ENCODE measurements at places on chromosomes 12 and 14.

GRCh38 chr12:84463741-84464495, 448.7 kb downstream of the SLC6A15 start:
- H3K36me3 ChIP-seq, result no peaks in the 10 kb centered on the region
- H3K27ac ChIP-seq, result no peak overlapping the region
- no peak for DNase-seq
- no peaks in the 10 kb centered on the region for H3K27me3 ChIP-seq
- H3K4me1 ChIP-seq, result no peaks in the 10 kb centered on the region
- no peak overlapping the region for H3K4me3 ChIP-seq

DNA sequence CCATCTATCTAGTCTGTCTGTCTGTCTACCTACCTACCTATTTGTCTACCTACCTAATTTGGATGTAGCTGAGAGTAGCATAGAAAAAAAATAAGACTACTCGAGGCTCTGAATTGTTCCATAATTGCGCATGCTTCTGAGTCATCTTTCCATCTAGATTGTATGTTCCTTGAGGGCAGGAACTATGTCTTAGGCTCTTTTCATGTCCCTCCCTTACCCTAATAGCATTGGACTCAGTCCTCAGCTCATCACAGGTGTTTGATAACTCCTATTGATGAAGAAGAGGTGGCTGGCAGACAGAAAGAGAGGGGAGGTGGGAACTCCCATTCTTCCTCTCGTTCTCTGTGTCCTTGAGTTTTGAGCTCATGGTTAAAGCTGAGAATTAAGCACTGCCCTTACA, 263.7 kb downstream of the TTC6 start:
- no peaks in the 10 kb centered on the region for H3K4me1 ChIP-seq
- DNase-seq, result no peak
- no peaks in the 10 kb centered on the region for H3K36me3 ChIP-seq
- no peaks in the 10 kb centered on the region for H3K27me3 ChIP-seq
- no peak overlapping the region for H3K27ac ChIP-seq

GRCh38 chr12:61911113-61911512, 349.1 kb upstream of the USP15 start:
- H3K27me3 ChIP-seq, result no peaks in the 10 kb centered on the region
- no peaks in the 10 kb centered on the region for H3K4me1 ChIP-seq
- no peaks in the 10 kb centered on the region for H3K36me3 ChIP-seq

- no peaks in the 10 kb centered on the region for H3K36me3 ChIP-seq
These were observed 91.6 kb downstream of the DHRS2 start for GRCh38 chr14:23727566-23728335.

GRCh38 chr14:91893669-91894068, 26.3 kb upstream of the TC2N start:
- no peaks in the 10 kb centered on the region for H3K27me3 ChIP-seq
- H3K27ac ChIP-seq, result no peak overlapping the region
- no peaks in the 10 kb centered on the region for H3K36me3 ChIP-seq
- DNase-seq, result no peak
- H3K4me1 ChIP-seq, result peaks cover 40% of the 10 kb centered on the region

- H3K27ac ChIP-seq, result no peak overlapping the region
- H3K27me3 ChIP-seq, result no peaks in the 10 kb centered on the region
- peaks cover 47% of the 10 kb centered on the region for H3K4me1 ChIP-seq
These were observed 35.3 kb downstream of the MAP1LC3B2 start for GRCh38 chr12:116594325-116595038.

GRCh38 chr14:55707365-55707804, 127.4 kb downstream of the KTN1 start:
- H3K27ac ChIP-seq, result no peak overlapping the region
- DNase-seq, result no peak
- H3K36me3 ChIP-seq, result no peaks in the 10 kb centered on the region
- H3K4me1 ChIP-seq, result no peaks in the 10 kb centered on the region
- no peak overlapping the region for H3K4me3 ChIP-seq
- H3K27me3 ChIP-seq, result no peaks in the 10 kb centered on the region

DNA sequence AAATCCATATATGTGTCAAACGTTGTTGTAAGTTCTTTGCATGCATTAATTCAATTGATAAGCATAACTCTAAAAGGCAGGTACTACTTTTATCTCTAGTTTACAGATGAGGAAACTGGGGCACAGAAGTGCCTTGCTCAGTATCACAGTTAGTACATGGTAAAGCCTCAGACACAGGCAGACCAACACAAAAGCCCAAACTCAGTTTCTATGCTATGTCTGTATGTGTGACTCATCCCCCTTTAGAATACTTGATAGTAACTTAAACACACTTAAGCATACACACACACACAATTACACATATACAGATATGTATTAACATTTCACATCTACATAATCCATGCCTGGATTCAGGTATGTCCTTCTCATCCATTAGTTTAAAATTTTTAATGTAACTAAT, 88.0 kb downstream of the EPS8 start:
- peak overlapping the region; percentile 64 for H3K27ac ChIP-seq
- no peaks in the 10 kb centered on the region for H3K36me3 ChIP-seq
- DNase-seq, result no peak
- no peak overlapping the region for H3K4me3 ChIP-seq
- no peaks in the 10 kb centered on the region for H3K27me3 ChIP-seq

DNA sequence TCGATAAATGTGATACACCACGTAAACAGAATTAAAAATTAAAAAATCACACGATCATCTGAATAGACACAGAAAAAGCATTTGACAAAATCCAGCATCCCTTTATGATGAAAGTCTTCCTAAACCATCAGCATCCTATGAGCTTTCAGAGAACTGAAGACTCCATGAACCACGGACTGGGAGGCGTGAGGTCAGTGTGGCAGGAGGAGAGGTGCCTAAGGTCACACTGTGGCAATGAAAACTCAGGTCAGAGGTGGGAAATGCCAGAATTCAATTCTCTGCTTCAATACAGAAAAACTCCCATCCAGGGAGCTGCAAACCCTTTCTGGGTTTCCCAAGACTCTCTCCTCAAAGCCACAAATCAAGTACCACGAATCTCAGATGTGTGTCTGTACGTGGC, 51.6 kb downstream of the KDM2B start:
- no peak overlapping the region for H3K4me3 ChIP-seq
- H3K27ac ChIP-seq, result no peak overlapping the region
- DNase-seq, result no peak
- H3K27me3 ChIP-seq, result no peaks in the 10 kb centered on the region
- H3K4me1 ChIP-seq, result peaks cover 29% of the 10 kb centered on the region
- H3K36me3 ChIP-seq, result no peaks in the 10 kb centered on the region

GRCh38 chr12:72295744-72296143, 23.6 kb downstream of the TRHDE start:
- H3K27ac ChIP-seq, result no peak overlapping the region
- H3K4me1 ChIP-seq, result no peaks in the 10 kb centered on the region
- no peaks in the 10 kb centered on the region for H3K36me3 ChIP-seq

GRCh38 chr12:7884689-7885088, 12.0 kb upstream of the SLC2A14 start:
- H3K27ac ChIP-seq, result no peak overlapping the region
- H3K4me1 ChIP-seq, result no peaks in the 10 kb centered on the region
- no peak overlapping the region for H3K4me3 ChIP-seq
- H3K36me3 ChIP-seq, result no peaks in the 10 kb centered on the region
- H3K27me3 ChIP-seq, result no peaks in the 10 kb centered on the region

DNA sequence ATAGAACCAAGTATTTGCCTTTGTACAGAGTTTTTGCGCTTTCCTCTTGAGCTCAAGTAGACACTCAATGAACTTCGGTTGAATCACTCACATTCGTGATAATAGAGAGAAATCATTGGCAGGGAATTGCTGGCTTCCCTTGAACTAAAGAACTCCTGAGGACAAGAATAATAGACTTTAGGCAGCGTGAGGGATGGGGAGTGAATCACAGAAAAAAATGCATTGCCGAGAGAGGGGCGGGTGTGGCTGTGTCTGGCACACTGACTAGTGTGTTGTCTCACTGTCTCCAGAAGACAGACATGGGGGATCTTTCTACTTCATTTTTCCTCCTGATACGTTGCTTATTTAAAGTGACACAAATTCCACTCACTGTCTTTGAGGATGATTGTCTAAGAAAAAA, 805.2 kb downstream of the BCL11B start:
- no peak overlapping the region for H3K4me3 ChIP-seq
- no peak overlapping the region for H3K27ac ChIP-seq
- no peaks in the 10 kb centered on the region for H3K27me3 ChIP-seq
- no peak for DNase-seq

- H3K27ac ChIP-seq, result no peak overlapping the region
- no peaks in the 10 kb centered on the region for H3K27me3 ChIP-seq
- H3K36me3 ChIP-seq, result no peaks in the 10 kb centered on the region
- no peak for DNase-seq
- H3K4me3 ChIP-seq, result no peak overlapping the region
- H3K4me1 ChIP-seq, result no peaks in the 10 kb centered on the region
These were observed 56.7 kb upstream of the CHGA start for GRCh38 chr14:92866181-92866752.

DNA sequence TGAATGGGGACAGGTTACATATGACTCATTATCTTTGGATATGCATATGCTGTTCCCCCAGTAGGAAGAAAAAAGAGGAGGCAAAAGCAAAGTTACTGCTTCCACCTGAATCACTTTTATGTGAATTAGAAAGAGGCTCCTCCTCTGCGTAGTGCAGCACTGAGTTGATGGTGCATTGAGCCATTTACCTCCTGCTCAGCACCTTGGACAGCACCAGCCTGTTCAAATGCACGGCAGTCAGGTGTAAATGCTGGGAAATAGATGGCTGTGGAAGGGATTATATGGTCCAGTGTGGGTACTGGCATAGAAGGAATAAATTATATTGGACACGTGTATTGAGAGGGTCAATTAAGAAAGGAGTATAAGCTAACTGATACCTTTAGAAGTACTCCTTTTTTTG, 541.9 kb upstream of the SEL1L start:
- H3K4me1 ChIP-seq, result no peaks in the 10 kb centered on the region
- H3K27ac ChIP-seq, result no peak overlapping the region
- H3K4me3 ChIP-seq, result no peak overlapping the region
- no peak for DNase-seq
- no peaks in the 10 kb centered on the region for H3K36me3 ChIP-seq

- H3K27ac ChIP-seq, result no peak overlapping the region
- peaks cover 75% of the 10 kb centered on the region for H3K4me1 ChIP-seq
- H3K4me3 ChIP-seq, result no peak overlapping the region
- no peaks in the 10 kb centered on the region for H3K36me3 ChIP-seq
- no peak for DNase-seq
These were observed 28.2 kb downstream of the RAP1B start for GRCh38 chr12:68638721-68639395.

DNA sequence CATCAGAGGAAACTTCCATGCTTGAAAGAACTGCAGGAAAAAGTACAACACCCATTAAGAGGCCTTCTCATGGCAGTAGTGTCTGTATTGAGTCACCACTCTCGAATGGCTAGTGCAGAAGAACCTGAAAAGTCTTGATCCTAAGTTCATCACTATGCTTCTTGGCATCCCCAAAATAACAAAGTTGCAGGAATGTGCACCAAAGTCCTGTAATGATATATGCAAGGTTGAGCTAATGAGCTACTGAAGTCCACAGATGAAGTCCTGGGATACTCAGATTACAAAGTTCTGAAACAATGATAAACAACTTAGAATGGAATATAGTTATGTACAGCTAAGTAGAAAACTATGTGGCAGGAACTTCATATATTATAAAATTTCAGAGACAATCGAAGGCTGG, 545.4 kb downstream of the FOXG1 start:
- no peak overlapping the region for H3K4me3 ChIP-seq
- no peak for DNase-seq
- H3K27ac ChIP-seq, result no peak overlapping the region
- H3K27me3 ChIP-seq, result no peaks in the 10 kb centered on the region

- H3K27ac ChIP-seq, result no peak overlapping the region
- no peaks in the 10 kb centered on the region for H3K27me3 ChIP-seq
- no peak overlapping the region for H3K4me3 ChIP-seq
- H3K36me3 ChIP-seq, result no peaks in the 10 kb centered on the region
These were observed 151.0 kb upstream of the GZMB start for GRCh38 chr14:24784981-24785380.

DNA sequence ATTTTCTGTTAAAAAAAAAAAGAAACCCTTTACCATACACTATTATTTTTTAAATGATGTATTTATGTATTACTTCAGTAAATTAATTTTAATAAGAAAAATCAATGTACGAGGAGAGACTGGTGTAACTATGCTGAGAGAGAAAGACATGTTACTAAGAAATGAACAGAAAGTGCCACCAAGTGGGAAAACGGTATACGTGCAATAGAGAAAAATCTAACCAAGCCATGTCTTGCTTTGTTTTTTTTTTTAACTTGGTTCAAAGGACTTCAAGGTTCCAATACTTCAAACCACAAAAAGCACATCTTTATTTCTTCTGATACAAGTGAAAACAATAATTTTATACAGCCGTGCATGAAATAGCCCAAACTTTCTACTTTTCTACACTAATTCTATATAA, 22.9 kb downstream of the NDUFA12 start:
- H3K4me1 ChIP-seq, result no peaks in the 10 kb centered on the region
- H3K27ac ChIP-seq, result no peak overlapping the region
- no peaks in the 10 kb centered on the region for H3K27me3 ChIP-seq
- no peaks in the 10 kb centered on the region for H3K36me3 ChIP-seq

GRCh38 chr12:129049917-129050316, 196.6 kb downstream of the GLT1D1 start:
- H3K36me3 ChIP-seq, result no peaks in the 10 kb centered on the region
- no peaks in the 10 kb centered on the region for H3K27me3 ChIP-seq
- no peaks in the 10 kb centered on the region for H3K4me1 ChIP-seq
- H3K27ac ChIP-seq, result no peak overlapping the region

- H3K4me1 ChIP-seq, result no peaks in the 10 kb centered on the region
- no peak overlapping the region for H3K4me3 ChIP-seq
- no peaks in the 10 kb centered on the region for H3K27me3 ChIP-seq
- no peak for DNase-seq
- no peaks in the 10 kb centered on the region for H3K36me3 ChIP-seq
- H3K27ac ChIP-seq, result no peak overlapping the region
These were observed 138.7 kb upstream of the E2F7 start for GRCh38 chr12:77204083-77204482.

DNA sequence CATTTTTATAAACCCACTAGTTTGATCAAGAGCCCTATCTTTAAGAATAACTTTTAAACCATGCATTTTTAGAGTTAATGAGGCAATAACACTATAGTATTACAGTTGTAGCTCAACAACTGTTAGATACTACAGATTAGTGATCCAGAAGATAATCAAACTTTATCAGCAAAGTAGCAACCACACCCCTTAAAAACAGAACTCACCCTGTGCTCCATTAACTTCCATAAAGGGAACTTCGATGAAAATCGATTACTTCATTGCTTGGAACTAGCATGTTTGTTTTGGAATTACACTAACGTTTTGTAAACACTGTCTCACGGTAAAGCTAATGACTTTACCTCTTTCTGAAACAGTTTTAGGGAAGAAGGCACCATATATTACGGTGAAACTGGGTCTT, 1.4 kb downstream of the SGPP1 start:
- DNase-seq, result no peak
- no peaks in the 10 kb centered on the region for H3K36me3 ChIP-seq
- peak overlapping the region; percentile 97 for H3K4me3 ChIP-seq
- H3K4me1 ChIP-seq, result peaks cover 37% of the 10 kb centered on the region
- H3K27me3 ChIP-seq, result no peaks in the 10 kb centered on the region

DNA sequence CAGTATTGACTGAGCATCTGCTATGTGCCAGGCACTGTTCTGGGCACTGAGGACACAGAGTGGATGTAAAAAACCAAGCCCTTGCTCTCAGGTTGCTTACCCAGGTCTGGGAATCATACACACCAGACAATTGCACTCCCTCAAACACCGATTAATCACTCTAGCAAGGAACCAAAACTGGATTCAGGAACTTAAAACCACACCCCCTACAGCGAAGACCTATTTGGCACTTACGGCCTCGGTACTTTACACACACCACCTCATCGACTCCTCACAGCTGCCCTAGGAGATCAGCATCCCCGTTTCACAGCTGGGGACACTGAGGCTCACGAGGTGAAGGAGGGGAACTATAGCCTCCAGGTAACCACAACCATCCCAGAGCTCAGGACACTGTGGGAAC, 1.6 kb downstream of the GLTP start:
- H3K27me3 ChIP-seq, result no peaks in the 10 kb centered on the region
- peak overlapping the region; percentile 89 for H3K27ac ChIP-seq
- peak overlapping the region; percentile 89 for H3K4me3 ChIP-seq
- no peaks in the 10 kb centered on the region for H3K36me3 ChIP-seq
- no peak for DNase-seq

All from vagina (tissue), 2 donors.